Left ventricle myocardium inferior (tissue), 1 donor: ENCODE measurements at places on chromosomes 1 and 21.
A peak's percentile ranks its signal among the peaks of the same experiment; 100 is the strongest.

- no peak for DNase-seq
These were observed 28.4 kb downstream of the RASAL2 start for GRCh38 chr1:178122283-178122682.

DNA sequence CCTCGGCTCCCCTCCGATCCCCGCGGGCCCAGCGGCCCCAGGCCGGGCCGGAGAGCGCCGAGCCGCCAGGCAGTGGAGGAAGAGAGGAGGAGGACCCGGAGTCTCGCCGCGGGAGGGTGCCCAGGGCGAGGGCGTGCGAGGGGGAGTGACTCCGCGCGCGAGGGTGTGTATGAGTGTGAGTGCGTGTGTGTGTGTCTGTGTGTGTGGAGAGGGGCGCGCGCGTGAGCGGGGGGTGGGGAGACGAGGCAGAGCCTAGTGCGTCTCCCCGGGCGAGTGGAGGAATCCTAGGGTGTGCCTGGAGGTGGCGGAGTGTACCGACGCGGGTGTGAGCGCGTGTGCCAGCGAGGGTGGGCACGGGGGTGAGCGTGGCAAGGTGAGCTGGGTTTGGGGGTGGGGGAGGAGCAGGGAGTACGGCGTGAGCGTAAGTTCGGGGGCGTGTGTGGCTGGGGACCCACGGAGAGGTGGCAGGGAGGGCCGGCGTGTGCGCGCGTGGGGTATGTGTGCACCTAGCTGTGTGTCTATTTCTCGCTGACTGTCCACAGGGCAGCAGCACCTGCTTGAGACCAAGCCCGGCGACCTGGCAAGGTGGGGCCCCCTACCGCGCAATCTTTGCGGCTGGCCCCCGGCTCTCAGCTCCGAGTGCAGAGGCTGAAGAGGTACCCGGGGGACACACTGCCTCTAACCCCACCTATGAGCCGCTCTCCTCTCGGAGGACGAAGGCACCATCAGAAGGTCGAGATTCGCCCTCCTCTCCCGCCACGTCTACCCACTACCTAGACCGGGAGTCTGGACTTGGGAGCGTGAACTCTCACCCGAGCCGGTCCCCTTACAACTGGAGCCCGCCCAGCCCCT lies 784 bp upstream of the KCND3 start:
- DNase-seq, result peak; percentile 49

DNA sequence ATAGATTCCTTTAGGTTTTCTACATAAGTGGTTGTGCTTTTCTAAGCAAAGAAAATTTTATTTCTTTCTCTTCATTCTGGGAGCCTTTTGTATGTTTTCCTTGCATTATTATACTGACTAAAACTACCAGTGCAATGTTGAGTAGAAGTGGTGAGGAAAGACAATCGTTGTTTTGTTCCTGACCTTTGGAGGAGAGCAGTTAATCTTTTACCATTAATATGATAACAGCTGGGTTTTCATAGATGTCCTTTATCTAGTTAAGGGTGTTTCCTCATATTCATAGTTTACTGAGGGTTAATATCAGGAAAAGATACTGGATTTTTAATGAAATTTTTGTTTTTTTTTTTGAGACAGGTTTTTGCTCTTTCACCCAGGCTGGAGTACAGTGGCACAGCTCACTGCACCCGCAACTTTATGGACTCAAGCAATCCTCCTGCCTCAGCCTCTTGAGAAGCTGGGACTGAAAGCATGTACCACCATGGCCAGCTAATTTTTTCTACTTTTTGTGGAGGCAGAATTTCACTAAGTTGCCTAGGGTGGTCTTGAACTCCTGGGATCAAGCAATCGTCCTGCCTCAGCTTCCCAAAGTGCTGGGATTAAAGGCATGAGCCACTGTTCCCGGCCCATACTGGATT lies 9.0 kb upstream of the KCTD3 start:
- no peak for DNase-seq

- peak; percentile 42 for DNase-seq
These were observed 664 bp downstream of the BACE2 start for GRCh38 chr21:41168391-41169257.

DNA sequence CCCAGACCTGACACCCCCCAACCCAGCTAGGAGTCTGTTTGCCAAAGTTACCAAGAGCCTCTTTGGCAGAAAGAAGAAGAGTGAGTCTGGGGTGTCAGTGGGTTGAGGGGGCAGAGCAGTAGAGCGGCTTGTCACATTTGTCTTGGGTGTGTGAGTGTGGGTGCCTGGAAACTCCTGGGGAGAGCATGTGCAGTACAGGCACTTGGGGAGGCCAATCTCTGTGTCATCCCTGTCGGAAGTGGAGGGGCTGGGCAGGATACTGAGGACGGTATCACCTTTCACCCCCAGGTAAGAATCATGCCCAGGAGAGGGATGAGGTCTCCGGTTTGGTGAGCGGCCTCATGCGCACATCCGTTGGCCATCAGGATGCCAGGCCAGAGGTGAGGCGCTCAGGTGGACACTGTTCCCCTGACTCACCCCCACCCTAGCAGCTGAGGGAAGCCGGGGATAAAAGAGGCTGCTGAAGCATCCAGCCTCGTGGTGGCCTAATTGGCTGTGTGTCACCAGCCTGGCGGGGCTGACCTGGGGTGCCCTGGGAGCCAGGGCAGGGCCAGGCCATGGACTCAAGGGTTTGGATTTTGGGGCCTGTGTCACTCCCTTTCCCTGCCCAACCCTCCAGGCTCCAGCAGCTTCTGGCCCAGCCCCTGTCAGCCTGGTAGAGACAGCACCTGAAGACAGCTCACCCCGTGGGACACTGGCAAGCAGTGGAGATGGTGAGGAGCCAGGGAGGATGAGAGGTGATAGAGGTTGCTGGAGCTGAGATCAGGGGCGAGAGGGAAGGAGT lies 3.3 kb downstream of the PLK3 start:
- peak; percentile 13 for DNase-seq

GRCh38 chr1:163275222-163275621 lies 46.5 kb upstream of the NUF2 start:
- no peak for DNase-seq

DNA sequence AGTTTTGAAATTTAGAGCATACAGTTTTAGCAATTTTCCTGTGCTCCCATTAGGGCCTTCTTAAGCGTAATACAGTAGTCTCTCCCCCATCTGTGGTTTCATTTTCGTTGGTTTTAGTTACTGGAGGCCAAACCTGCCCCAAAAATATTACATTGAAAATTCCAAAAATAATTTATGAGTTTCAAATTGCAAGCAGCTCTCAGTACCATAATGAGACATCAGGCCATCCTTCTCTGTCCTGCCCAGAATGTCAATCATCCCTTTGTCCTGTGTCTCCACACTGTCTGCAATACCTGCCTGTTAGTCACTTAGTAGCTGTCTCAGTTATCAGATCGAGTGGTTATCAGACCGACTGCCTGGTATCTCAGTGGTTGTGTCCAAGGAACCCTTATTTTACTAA lies 45.4 kb downstream of the ADSS2 start:
- no peak for DNase-seq

- no peak for DNase-seq
These were observed 67.6 kb downstream of the GIPC2 start for GRCh38 chr1:78113156-78113916.

DNA sequence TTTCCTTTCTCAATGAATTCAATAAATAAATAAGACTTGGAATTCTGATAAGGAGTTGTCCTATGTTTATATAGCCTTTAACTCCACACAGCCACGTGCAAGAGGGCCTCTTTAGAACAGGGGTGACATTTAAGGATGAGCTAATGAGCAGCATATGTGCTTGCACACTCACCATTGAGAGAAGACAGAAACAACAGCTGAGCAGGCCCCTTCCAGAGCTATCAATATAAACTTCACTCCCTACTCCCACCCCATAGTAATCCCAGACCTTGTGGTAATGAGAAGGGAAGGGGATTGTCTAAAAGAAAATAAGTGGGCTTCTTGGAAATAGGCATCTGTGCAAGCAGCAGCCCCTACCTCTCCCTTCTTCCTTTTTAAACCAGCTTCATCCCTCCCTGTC lies 176.0 kb downstream of the SEC16B start:
- no peak for DNase-seq

- no peak for DNase-seq
These were observed 58.5 kb downstream of the SLC66A1 start for GRCh38 chr1:19370453-19371170.

DNA sequence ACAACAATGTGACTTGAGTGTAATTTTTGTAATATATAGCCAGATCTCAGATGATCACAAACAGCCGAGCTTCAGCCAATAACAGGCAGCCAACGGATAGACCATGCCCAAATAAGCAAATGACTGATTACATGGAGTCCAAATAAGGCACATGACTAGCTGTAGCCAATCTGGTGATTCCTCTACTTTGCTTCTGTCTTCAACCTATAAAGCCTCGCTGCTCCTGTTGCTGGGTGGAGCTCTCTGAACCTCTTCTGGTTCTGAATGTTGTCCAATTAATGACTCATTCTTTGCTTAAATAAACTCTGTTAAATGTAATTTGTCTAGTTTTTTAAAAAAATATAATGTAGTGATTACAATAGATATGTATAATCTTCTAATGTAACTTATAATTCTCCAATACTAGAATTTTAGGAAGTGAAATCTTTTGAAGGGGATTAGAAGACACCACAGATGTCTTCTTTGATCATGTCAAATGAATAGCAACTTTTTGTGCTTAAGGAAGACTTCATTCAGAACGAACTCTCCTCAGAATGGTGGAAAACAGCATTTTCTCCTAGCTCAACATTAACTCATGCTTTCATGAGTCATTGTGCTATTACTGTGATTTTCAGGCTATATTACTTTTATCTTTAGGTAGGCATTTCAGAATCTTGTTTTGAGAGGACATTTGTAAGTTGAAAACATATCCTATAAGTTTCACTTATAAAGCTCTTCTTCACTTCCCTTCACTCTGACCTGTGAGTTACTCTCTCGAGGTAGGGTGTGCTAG lies 857.8 kb upstream of the B3GALT2 start:
- DNase-seq, result no peak

GRCh38 chr1:46484783-46485490 lies 4.7 kb upstream of the DMBX1 start:
- no peak for DNase-seq

DNA sequence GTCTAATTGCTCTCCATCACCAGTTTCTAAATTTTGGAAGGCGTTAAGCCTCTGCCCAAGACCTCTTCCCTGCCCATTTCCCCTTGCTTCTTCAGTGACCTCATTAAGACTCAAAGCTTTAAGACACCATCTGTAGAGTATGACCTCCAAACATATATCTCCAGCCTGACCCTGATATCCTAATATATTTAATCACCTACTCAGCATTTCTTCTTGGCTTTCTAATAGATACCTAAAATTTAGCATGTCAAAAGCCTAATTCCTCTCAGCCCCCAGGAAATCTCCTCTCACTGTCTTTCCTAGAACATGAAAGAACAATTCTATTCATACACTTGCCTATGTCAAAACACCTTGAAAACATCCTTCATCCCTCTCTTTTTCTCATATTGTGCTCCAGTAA lies 235.5 kb upstream of the HOOK1 start:
- no peak for DNase-seq

DNA sequence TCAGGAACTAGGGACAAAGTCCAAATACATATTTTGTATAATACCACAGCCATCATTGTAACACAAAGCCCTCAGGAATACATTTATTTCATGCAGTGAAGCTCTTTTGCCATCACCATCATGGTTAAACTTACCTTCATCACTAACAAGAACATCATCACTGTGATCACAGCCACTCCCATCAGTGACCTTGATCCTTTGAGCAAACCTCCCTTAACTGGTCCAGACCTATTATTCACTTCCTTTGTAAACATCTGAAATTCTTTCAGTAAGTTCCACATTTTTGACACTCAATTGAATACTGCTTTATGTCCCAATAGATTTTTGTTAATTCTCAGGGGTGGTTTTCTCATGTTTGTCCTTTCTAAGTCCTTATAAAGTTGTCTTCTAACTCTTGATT lies 16.2 kb upstream of the KPRP start:
- no peak for DNase-seq

GRCh38 chr1:186864296-186864695 lies 35.5 kb downstream of the PLA2G4A start:
- no peak for DNase-seq

DNA sequence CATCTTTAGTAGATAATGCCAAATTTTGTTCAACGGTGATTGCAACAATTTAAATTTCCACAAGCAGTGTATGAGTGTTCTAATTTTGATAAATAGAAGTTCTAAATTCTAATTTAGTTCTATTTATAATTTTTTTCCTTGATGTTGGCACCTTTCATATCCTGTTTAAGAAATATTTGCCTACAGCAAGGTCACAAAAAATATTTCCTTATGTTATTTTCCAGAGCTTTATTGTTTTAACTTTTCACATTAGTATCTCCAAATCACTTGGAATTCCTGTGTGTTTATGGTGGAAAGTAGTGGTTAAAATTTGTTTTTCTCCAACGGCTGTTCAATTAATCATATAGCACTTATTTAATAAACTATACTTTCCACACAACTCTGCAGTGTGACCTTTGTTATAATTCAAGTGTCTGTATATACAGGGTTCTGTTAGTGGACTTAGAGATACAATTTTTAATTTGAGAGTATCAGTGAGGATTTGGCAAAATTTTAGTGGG lies 94.3 kb upstream of the CD55 start:
- DNase-seq, result no peak

- DNase-seq, result peak; percentile 97
These were observed at the start of gene TXLNA for GRCh38 chr1:32179443-32180185. Gene TXLNA, plus strand, starts transcription at chr1:32179675. Its CDS starts 671 bp downstream, at chr1:32180346.

DNA sequence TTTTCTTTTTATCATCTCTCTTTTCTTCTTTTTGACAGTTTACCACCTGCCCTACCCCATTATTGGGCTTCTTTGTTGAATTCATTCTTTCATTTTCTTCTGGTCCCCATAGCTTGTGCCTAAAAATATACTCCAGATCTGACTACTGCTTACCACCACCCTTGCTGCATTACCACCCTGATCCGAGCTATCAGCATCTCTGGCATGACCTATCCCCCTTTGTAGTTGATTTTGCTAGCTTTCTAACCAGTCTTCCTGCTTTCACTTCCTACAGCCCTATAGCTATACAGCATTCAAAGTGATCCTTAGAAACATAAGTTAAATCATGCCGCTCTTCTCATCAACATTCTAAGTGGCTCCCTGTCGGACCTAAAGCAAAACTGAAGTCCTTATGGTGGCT lies 59.4 kb upstream of the MPC2 start:
- no peak for DNase-seq

GRCh38 chr1:186806477-186806876 lies 22.3 kb upstream of the PLA2G4A start:
- DNase-seq, result no peak

DNA sequence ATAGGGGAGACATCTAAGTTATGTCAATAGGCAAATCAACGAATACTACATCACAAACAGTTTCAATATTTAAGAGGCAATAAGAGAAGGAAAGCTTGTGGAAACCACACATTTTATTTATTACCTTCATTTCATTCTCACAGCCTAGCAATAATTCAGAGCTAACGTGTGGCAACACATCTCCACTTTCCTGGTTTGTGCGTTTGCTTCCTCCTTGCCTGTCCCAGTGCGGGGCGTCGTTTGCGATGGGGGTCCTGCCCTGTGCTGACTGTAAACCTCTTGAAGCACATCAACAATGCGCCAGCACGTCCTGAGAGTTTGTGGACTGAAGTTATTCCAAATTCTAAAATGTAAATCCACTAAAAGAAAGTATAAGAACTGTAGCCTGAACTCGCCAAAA lies 14.4 kb upstream of the VPS26C start:
- no peak for DNase-seq

GRCh38 chr1:103460511-103460910 lies 65.0 kb upstream of the RNPC3 start:
- no peak for DNase-seq
